GM12864 (cell line): ENCODE measurements at places on chromosomes 2 and 18.

GRCh38 chr18:62490967-62491695 lies 31.7 kb upstream of the ZCCHC2 start:
- DNase-seq, result no peak

- no peak for DNase-seq
These were observed 20.3 kb upstream of the MARCO start for GRCh38 chr2:118921646-118922045.

- no peak for DNase-seq
These were observed 275.2 kb downstream of the IRS1 start for GRCh38 chr2:226524381-226524843.

DNA sequence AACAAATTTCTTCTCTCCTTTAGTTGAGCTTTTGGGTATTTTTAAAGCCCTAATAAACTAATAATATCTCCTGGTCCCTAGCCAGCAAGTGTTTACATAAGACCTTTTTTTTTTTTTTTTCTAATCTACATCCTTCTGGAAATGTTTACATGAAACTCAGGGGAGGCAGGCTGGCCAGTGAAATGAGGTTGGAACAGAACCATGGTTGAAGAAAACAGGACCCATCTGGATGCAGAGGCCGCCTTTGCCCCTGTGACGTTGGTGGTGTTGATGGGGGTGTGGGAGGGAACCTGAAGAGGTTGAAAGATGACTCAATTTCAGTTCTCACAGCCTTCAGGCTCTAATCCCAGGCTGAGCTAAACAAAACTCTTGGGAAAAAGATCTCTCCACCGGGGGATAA lies 118.5 kb downstream of the NRP2 start:
- DNase-seq, result no peak

DNA sequence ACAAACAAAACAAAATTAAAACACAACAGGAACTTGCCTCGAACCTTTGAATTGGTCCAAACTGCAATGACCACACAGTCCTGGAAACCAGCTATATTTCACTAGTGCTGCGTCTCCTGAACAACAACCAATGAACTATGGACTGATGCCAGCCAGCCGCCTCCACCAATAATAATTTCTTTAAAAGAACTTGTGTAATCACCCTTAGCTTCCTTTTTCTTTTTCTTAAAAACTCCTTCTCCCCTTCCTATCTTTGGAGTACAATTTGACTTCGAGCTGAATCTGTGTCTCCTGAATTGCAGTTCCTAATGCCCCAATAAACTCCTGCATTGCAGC lies 1.6 kb upstream of the CXXC1 start:
- no peak for DNase-seq

DNA sequence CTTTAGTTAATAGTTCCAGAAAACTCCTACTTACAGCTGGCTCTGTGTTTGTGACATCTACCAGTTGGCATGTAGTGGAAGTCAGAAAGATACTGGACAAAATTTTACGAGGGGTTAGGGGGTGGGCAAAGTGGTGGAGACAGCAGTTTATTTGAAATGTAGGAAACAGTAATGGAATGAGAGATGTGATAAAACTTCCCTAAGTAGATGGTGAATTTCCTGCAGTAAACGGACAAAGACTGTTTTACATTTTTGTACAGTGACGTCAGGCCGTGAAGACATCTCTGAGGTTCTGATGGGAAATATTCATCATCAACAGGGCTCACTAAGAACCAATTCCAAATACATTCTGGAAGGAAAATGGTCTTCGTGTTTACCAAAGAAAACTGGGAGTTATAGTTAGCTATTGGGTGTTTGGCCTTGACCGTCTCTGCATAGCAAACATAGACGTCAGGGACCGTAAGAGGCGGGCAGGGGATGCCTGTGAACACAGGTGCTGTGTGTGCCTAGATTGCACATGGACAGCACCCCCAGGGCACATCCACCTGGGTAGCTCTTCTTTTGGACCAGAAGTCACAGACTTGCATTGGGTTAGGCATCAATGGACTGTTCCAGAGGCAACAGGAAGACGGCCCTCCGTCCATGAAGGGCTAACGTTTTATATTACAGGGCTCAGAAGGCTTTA lies 131.5 kb downstream of the ZNF516 start:
- no peak for DNase-seq

DNA sequence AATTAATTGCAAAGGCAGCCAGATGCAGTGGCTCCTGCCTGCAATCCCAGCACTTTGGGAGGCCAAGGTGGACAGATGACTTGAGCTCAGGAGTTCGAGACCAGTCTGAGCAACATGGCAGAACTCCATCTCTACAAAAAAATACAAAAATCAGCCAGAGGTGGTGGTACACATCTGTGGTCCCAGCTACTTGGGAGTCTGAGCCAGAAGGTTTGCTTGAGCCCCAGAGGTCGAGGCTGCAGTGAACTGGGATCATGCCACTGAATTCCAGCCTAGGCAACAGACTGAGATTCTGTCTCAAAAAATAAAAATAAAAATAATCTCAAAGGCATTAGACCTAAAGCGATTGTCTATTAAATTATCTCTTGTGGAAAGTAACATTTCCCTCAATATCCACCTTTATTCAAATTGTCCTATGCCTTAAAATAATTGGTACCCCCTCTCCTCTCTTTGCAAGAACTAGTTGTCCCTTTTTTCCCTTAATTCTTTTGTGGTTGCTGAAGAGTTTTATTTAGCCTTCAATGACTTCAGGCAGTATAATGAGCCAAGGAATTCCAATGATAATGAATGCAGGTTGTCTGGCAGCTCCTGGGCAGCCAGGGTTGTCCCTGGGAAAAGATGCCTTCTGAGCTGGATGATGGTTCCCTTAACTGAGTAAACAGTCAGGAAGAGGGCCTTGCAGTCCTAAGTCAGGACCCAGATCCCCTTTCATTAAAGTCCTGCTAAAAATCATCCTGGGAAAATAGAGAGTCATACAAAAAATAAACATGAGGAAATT lies 32.2 kb downstream of the GPR75 start:
- no peak for DNase-seq

- DNase-seq, result no peak
These were observed 92.7 kb downstream of the MRPS9 start for GRCh38 chr2:105130546-105130945.

DNA sequence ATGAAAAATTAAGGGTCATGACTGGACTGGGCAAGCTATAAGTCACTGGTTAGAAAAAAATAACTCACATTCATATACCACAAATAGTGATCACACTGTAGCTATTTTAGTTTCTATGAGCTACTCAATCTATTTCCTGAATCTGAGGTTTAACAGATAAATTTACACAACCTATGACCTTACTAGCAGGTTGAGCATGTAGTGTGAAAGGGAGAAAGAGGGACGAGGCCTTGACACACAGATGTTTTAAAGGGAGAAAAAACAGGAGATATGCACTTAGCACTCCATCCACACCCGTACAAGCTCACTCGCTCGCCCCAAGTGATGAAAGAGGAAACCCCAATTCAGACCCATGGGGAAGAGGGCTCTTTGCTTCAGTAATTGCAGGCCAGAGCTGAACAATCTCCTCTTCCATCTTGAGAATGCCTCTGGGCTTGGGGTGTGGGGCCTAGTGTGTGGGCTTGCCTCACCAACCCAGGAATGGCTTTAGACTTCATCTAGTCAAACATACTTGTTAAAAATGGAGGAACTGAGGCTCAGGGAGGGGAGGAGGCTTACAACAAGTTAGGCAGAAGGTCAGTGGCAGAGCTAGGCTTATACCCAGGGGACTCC lies 10.7 kb downstream of the CYRIA start:
- DNase-seq, result no peak

GRCh38 chr2:231932711-231932970 lies 6.4 kb upstream of the NPPC start:
- DNase-seq, result no peak

DNA sequence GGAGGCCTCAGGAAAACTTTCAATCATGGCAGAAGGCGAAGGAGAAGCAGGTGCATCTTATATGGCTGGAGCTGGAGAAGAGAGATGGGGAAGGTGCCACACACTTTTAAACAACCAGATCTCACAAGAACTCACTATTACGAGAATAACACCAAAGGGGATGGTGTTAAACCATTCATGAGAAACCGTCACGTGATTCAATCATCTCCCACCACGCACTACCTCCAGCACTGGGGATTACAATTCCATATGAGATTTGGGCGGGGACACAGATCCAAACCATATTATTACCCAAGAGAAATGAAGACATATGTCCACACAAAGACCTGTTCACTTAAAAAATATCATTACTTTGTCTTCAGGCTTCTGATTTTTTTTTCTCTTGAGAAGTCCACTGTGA lies 518.5 kb downstream of the DCDC2C start:
- no peak for DNase-seq

DNA sequence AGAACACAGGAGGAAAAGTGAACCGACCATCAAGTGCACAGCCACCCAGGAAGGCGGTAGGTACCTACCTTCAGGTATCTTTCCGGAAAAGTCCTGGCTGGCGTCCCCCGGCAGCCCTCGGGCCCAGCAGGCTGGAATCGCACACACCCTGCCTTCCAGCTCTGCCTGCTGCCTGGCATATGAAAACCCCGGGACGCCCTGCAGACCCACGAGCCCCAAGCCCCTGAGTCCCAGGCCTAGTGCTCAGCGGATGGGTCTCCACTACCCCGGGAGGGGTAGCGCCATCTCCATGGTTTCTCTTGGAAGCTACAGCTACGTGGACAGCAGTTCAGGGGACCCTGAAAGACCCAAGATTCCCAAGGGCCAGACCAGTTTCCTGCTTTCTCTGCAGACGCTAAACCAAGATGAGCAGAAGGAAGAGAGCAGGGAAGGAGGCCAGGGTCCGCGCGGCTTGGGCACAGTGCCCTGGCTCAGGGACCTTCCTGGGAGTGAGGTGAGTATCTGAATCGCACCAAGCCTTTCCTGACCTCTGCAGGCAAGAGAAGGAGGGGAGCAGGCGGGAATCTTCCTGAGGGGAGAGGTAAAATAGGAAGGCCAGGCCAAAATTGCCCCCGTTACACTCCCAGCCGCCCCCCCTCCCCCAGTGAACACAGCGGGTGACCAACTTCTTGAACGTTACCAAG lies 80.4 kb downstream of the ARHGEF4 start:
- no peak for DNase-seq

DNA sequence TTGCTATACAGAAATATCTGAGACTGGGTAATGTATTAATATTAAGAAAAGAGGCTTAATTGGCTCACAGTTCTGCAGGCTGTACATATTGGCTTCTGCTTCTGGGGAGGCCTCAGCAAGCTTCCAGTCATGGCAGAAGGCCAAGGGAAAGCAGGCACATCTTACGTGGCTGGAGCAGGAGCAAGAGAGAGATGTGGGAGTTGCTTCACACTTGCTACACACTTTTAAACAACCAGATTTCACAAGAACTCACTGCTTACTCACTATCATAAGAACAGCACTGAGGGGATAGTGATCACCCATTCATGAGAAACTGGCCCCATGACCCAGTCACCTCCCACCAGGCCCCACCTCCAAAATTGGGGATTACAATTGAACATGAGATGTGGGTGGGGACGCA lies 50.6 kb downstream of the MAPRE2 start:
- DNase-seq, result no peak

DNA sequence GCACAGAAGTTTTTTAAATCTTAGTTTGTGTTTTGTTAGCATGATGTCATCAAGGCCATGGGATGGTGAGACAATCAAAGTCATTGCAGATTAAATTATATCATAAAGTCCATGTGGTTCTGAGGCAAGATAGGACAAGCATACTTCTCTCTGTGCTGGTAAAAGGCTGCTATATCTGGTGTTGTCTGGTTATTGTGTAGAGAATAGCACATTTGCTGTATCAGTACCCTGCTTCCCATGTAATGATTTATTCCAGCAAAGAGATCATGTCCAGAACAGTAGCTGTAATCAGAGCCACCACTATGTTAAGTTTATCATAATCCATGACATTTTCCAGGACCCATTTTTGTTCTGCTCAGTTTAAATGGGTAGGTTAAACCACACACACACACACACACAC lies 123.0 kb downstream of the TTC27 start:
- no peak for DNase-seq

GRCh38 chr2:241317391-241317790 lies 1.7 kb downstream of the SEPTIN2 start:
- DNase-seq, result no peak

DNA sequence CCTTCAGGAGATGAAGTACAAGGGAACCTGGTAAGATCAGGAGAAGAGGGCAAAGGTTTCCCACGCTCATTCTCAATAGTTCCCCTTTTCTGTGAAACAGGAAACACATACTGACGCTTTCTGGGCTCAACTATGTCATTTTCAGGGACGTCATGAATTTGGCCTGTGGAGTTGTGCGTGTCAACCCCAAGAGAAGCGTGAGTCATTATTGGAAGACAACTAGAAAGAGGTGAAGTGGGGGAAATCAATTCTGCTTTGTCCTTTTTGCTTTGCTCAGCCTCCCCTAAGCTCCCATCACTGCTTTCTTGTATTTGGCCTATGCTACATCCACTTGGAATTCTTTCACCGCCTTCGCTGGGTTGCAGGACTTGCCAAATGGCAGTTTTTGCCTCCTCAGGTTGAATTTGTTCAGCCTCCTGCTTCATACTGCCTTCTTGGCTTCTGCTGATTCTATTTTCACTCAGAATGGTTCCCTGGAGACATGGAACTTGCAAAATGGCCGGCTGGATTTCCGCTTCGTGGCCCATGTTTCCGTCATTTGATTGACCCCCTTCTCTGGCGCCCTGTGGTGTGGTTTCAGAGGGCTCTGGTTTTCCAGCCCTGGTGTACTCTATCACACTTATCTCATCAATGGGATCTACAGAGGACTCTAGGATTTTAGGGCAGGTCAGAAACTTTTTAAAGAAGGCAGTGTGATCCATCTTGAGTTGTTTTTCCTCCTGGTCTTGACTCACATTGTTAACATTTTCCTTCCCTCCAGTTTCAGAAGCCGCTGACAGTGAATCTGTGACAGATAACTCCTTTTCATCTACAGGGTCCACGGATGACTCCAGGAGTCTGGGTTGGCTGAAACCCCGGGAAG lies 93.3 kb downstream of the ALPK2 start:
- peak; percentile 96 for DNase-seq

GRCh38 chr2:227933884-227934283 lies 62.5 kb downstream of the DAW1 start:
- no peak for DNase-seq

- DNase-seq, result no peak
These were observed 304.0 kb upstream of the REG3G start for GRCh38 chr2:78721355-78722033.

DNA sequence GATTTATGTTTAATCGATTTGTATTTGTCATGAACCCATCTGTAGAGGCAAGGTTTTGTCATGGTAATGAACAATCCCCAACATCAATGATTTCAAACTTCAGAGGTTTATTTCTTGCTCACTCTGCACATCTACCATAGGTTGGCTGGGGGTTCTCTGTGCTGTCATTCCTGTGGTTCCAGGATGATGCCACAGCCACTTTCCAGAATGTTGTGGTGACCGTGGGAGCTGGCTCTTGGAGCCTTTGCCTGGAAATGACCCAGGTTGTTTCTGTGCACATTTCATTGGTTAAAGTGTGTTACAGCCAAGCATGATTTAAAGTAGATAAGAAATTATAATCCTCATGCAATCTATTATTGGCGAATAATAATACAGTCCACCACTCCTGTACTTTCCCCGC lies 28.2 kb upstream of the EPAS1 start:
- DNase-seq, result no peak

- DNase-seq, result no peak
These were observed 24.5 kb downstream of the TIMM21 start for GRCh38 chr18:74172697-74173433.
